ENCODE measurements at places on chromosomes 4 and X.
A peak's percentile ranks its signal among the peaks of the same experiment; 100 is the strongest.

DNA sequence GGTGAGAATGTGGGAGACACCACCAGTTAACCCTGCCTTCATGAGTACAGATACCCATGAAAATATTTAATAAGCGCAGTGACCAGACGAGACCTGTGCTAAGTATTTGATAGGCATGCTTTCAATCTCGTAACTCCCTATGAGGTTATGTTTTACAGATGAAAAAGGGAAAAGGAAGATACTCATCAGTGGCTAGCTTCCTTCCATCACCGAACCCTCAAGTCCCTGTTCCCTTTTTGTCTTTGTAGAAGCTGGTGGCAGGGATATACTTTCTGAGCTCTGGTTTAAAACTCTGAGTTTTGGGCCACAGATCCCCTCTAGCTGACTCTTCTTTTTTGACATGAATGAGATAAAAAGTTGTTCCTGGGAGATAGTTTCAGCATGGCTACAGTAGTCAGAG is 26.3 kb downstream of the AFF1 start:
- no peak for DNase-seq

GRCh38 chr4:142407596-142407995 is 438.5 kb downstream of the INPP4B start:
- DNase-seq, result no peak

DNA sequence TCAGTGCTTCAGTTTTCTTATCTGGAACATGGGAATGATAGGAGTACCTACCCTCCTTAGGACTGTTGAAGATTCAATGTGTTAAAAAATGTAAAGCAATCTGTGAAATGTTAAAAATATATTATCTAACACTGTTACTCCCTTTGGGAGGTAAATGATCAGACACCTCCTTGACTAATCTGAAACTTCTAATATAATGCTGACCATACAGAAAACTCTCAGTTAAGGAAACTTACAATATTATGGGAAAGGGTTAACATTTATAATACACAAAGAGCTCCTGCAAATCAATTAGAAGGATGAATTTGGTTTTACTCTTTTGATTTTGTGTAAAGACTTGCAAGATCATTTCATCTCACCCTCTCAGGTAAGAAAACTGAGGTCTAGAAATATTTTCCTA is 1.6 kb upstream of the PFKFB1 start:
- no peak for DNase-seq

DNA sequence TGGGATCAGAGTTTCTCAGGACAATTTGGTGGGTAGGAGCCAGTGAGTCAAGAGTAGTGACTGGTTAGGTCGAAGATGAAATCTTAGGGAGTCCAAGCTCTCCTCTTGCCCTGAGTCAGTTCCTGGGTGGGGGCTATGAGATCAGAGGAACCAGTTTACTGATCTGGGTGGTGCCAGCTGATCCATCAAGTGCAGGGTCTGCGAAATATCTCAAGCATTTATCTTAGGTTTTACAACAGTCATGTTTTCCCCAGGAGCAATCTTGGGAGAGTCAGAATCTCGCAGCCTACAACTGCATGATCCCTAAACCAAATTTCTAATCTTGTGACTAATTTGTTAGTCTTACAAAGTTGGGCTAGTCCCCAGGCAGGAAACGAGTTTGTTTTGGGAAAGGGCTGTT is 1833.2 kb upstream of the PCDH7 start:
- no peak for DNase-seq

- DNase-seq, result no peak
Observed at GRCh38 chr4:3524349-3524748, 7.9 kb downstream of the LRPAP1 start.

GRCh38 chrX:40174001-40174853 is 76.5 kb upstream of the BCOR start:
- DNase-seq, result no peak

DNA sequence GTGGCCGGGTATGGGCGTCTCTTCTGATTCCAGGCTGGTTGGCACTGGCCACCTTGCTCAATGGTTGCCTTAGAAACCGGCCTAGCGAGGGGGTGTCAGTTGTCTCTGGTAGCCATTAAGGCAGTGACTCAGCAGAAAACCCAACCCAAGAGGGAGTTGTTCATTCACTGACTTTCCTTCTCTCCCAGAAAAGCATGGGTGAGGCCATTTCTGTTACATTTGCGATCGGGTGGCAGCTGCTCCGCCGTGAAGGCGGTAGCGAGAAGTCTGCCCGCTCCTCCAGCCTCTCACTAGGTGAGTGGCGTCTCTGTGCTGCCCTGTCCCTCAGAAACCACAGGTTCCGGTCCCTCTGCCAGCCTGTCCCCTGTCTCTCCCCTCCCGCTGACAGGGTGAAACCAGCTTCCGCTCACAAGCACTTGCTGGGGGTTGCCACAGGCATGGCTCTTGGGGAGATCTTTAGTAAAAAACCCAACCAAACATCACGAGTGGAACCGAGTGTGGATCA is 17.4 kb downstream of the IRAK1 start:
- DNase-seq, result no peak

GRCh38 chr4:123603165-123603564 is 206.6 kb downstream of the SPRY1 start:
- no peak for DNase-seq

DNA sequence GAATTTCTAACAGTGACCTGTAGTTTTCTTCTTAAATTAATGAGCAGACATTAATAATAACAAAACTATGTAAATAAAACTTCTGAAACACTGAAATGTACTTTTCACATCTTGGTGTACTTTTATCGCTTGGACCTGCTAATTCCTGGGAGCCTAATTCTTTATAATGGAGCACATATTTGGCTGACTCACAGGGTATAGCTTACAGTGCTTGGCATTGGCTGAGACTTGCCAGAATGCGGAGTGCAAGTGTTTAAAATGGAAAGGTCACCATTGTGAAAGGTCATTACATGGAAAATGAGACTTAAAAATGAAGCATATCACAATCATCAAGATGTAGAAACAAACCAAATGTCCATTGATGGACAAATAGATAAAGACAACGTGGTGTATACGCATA is 137.3 kb upstream of the PDLIM3 start:
- DNase-seq, result no peak

GRCh38 chr4:81876106-81876505 is 404.4 kb upstream of the RASGEF1B start:
- DNase-seq, result no peak

- no peak for DNase-seq
Observed at GRCh38 chrX:118971552-118971951, 2.9 kb upstream of the LONRF3 start.

DNA sequence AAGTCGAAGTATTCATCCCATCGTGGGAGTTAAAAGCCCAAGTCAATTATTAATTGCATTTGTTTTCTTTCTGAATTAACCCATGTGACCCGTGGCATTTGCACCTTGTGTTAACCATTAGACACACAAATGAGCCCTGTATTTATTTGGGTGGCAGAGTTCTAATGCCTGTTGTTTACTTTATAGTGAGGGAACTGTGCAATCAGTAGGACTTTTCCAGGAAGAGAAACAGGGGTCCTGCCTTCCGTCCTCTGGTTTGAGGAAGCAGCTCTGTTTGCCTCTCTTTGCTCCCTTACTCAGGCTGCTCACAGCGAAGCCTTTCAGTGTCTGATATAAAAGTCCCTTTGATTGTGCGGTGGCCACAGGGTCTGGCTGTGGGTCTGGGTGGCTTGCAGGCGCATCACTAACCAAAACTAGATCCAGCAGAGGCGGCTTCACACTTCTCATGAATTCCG is 263.6 kb downstream of the PTTG2 start:
- no peak for DNase-seq

- DNase-seq, result no peak
Observed at GRCh38 chr4:139682741-139683151, 17.1 kb downstream of the MGST2 start.

GRCh38 chr4:69849969-69850368 is 10.0 kb downstream of the SULT1E1 start:
- no peak for DNase-seq

- no peak for DNase-seq
Observed at GRCh38 chr4:8849266-8850073, 22.2 kb downstream of the HMX1 start.

GRCh38 chrX:345020-345925 is 26.7 kb upstream of the GTPBP6 start:
- DNase-seq, result no peak

- DNase-seq, result no peak
Observed at GRCh38 chrX:121546317-121546716, 498.9 kb downstream of the GLUD2 start.

- no peak for DNase-seq
Observed at GRCh38 chr4:121070696-121071639, 1.4 kb downstream of the NDNF start.

DNA sequence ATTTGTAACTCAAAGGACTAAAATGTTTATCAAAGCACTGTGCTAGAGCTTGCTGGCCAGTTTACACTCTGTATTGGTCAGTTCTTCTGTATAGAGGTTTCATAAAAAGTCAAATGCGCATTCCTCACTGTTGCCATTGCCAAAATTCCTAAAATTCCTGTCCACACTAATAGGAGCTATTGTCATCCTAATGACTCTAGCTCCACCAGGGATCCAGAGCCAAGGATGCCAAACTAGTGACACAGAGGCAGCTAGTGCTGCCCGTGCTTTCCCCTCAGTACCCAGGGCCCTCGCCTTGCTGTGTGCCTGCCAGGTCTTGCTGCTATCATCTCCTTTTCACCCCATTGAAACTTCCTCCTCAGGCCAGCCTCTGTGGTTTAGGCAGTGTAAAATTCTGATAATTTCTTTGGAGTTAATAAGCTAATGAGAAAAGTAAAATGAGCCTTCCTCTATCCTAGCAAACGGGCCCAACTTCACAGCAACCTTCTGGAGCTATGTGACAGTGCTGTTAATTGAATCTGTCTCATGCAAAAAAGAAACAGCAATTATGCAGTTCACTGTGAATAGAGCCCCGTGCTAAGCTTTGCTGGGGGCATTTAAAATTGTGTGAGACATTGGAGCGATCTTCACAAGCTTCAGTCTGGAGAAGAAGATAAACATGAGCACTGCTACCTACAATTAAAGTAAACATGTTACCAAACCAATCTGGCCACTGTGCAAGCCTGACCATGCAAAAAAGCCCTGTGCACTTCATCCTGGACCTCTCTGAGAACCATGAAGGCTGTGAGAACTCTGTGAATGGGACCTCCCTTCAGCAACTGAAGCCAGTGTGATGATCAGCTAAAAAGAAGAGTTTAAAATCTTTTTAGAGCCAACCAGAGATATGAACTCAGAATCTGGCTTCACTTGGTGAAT is 43.1 kb upstream of the FGF2 start:
- no peak for DNase-seq

DNA sequence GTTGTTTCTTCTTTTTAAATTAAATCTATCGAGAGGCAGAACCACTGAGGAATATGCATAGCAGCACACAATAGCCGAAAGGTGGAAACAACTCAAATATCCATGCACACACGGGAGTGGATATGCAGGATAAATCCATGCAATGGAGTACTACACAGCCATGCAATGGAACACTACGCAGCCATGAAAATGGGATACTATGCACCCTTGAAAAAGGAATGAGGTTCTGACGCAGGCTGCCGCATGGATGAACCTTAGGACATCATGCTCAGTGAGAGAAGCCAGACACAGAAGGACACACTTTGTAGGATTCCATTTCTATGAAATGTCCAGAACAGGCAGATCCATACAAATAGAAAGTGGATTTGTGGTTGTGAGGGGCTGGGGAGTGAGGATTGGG is 18.4 kb upstream of the P2RY8 start:
- no peak for DNase-seq

DNA sequence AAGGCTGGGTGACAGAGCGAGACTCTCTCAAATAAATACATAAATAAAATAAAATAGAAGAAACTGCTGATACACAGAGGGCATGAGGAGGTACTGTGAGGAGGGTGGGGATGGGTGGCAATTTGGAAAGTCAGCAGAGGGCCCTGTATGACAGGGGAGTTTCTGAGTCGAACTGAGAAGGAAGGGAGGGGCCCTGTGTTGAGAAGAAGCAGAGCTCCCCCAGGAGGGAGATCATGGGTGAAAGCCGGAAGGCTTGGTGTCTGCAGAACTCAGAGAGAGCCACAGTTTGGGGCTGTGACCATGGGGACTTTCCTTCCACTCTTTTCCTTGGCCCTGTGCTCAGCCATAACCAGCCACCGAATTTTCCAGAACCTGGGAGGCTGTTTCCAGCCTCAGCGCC is 24.8 kb upstream of the AFAP1 start:
- DNase-seq, result no peak

DNA sequence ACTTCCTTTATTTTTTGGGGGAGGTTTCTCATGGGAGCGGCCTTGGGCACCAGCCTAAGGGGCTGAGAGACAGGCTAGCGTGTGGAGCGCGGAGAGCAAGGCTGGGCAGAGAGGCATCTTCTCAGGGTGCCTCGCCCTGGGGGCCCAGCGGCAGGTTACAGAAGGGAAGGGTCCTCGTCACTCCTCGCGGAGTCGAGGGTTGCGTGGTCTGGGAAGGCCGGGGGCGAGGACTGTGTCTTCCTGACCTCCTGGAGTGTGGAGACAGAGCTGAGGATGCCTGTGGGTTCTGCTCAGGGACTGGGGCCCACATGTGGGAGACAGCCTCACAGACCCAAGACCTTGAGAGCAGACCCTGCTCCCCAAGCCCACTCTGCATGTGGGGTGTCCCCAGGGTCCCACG is 79.6 kb upstream of the LRPAP1 start:
- DNase-seq, result no peak

- DNase-seq, result no peak
Observed at GRCh38 chr4:71239365-71239764, 99.5 kb upstream of the SLC4A4 start.

- DNase-seq, result no peak
Observed at GRCh38 chrX:9532349-9532748, 67.5 kb downstream of the TBL1X start.

- DNase-seq, result peak; percentile 1
Observed at GRCh38 chr4:139555705-139556070, 331 bp downstream of the SETD7 start.

- DNase-seq, result no peak
Observed at GRCh38 chr4:183607894-183608293, 51.1 kb downstream of the RWDD4 start.

- DNase-seq, result no peak
Observed at GRCh38 chr4:125262079-125262478, 52.7 kb upstream of the FAT4 start.

DNA sequence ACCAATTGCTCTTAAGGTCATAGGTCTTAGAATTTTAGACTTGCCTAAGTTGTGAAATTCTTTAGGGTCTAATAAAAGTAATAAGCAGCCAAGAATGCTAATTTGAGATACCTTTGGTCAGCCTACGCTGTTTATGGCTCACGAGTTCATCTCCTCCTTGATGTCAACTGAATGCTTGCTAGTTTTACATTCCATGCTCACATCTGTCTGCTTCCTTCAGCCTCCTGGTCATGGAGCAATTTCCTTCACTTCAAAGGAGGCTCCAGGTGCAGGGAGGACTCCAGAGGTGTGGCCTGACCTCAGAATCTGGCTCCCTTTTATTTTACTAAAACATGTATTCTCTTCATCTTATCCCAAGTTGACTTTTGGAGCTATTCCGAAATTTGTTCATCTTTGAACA is 23.3 kb upstream of the LNX1 start:
- no peak for DNase-seq

- no peak for DNase-seq
Observed at GRCh38 chr4:122701061-122701460, 31.4 kb upstream of the BBS12 start.

- no peak for DNase-seq
Observed at GRCh38 chr4:24772952-24773351, 22.4 kb upstream of the SOD3 start.

GRCh38 chr4:36870121-36870520 is 374.4 kb upstream of the NWD2 start:
- no peak for DNase-seq
